ENCODE measurements at places on chromosomes 13 and 19. TPM values are rescaled to one million over a fixed set of nuclear protein-coding genes. Genes with fewer than 3 reads are reported as not detected.

OR7A5 gene
- not detected for total RNA-seq

PGLYRP2 gene
- total RNA-seq = not detected

SLC8A2 gene
- 2.5 TPM for total RNA-seq

RYR1 gene
- 0.20 TPM for total RNA-seq

TDRD3 gene
- 47.6 TPM for total RNA-seq

ZNF568 gene
- 9.0 TPM for total RNA-seq

CTXN1 gene
- 53.6 TPM for total RNA-seq

SYCN gene
- total RNA-seq = not detected

TMIGD2 gene
- not detected for total RNA-seq

ATCAY gene
- not detected for total RNA-seq

MCF2L gene
- total RNA-seq = 30.9 TPM

MAP1S gene
- 79.0 TPM for total RNA-seq

LILRB4 gene
- total RNA-seq = not detected

LGALS7 gene
- not detected for total RNA-seq

ZNF221 gene
- 13.0 TPM for total RNA-seq

SCAF1 gene
- total RNA-seq = 88.9 TPM

ADGRE3 gene
- total RNA-seq = not detected

CA11 gene
- total RNA-seq = 55.0 TPM

KLK2 gene
- total RNA-seq = not detected

AP3D1 gene
- 107 TPM for total RNA-seq

LAIR1 gene
- total RNA-seq = 0.92 TPM

ZNF154 gene
- total RNA-seq = 42.4 TPM

HRC gene
- 13.6 TPM for total RNA-seq

CKAP2 gene
- total RNA-seq = 40.4 TPM

SH2D3A gene
- 13.9 TPM for total RNA-seq

NKPD1 gene
- 0.54 TPM for total RNA-seq

COX7A1 gene
- total RNA-seq = not detected

CYP4F2 gene
- total RNA-seq = not detected

PRKCSH gene
- total RNA-seq = 381 TPM

ZNF181 gene
- 7.3 TPM for total RNA-seq

BEST2 gene
- total RNA-seq = not detected

SLC10A2 gene
- total RNA-seq = not detected

SYT3 gene
- total RNA-seq = 0.77 TPM

UBE2L5 gene
- total RNA-seq = not detected

RNF225 gene
- total RNA-seq = 1.3 TPM

F2RL3 gene
- total RNA-seq = not detected

CUL4A gene
- total RNA-seq = 74.4 TPM

ISYNA1 gene
- total RNA-seq = 833 TPM

GPR4 gene
- total RNA-seq = not detected

CD70 gene
- not detected for total RNA-seq

SYNGR4 gene
- not detected for total RNA-seq

CBY2 gene
- total RNA-seq = not detected

SHISA7 gene
- total RNA-seq = 0.04 TPM

SMAD9 gene
- 31.9 TPM for total RNA-seq

NLRP9 gene
- total RNA-seq = not detected

ZNF570 gene
- 7.6 TPM for total RNA-seq

EFNA2 gene
- total RNA-seq = 14.0 TPM

ATP4A gene
- total RNA-seq = 0.22 TPM

VSTM2B gene
- not detected for total RNA-seq

CATSPERD gene
- not detected for total RNA-seq

TMEM38A gene
- 5.7 TPM for total RNA-seq

ZNF700 gene
- total RNA-seq = 15.0 TPM

DCT gene
- total RNA-seq = 0.18 TPM

PEPD gene
- total RNA-seq = 50.5 TPM

MRI1 gene
- total RNA-seq = 29.0 TPM

SIGLEC8 gene
- not detected for total RNA-seq

Measured in mesothelial cell of epicardium (in vitro differentiated cells).